ENCODE measurements at places on chromosomes 4 and X.

DNA sequence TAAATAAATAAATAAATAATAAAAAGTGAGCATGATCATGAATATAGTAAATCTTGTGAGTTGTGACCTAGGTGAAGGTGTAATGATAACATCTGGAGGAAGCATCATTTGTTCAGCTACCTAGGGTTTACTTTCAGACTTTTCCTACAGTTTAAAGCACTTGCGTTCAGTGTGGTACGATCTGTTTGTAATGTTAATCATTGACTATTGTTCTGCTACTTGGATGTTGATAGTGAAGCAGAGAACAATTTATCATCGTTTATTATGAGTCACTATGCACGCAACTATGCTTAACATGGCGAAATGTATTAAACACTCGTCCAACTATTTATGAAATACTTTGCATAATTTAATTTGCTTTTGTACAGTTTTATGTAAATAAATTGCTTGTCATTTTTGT, 426.2 kb downstream of the PCDH7 start:
- DNase-seq, result no peak

- DNase-seq, result no peak
Measured at GRCh38 chr4:167614866-167615265, 380.6 kb upstream of the SPOCK3 start.

DNA sequence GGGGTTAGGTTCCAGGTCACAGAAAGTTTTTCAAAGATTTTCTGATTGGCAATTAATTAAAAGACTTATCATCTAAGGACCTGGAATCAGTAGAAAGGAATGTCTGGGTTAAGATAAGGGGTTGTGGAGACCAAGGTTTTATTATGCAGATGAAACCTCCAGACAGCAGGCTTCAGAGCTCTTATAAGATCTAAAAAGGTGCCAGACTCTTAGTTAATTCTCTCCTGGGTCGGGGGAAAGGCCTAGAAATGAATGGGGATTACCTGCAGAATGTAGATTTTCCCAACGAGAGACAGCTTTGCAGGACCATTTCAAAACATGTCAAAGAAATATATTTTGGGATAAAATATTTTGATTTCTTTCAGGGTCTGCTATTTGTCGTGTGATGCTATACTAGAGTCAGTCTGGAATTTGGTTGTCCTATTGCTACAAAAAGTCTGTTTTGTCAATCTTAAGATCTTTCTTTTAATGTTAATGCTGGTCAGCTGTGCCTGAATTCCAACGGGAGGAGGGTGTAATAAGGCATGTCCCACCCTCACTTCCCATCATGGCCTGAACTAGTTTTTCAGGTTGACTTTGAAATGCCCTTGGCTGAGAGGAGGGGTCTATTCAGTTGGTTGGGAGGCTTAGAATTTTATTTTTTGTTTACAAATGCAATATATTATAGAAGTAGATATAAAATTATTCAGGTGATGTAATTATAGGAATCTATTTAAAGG, 15.8 kb downstream of the EGF start:
- DNase-seq, result no peak

GRCh38 chrX:20265221-20265725, 1.4 kb downstream of the RPS6KA3 start:
- no peak for DNase-seq

DNA sequence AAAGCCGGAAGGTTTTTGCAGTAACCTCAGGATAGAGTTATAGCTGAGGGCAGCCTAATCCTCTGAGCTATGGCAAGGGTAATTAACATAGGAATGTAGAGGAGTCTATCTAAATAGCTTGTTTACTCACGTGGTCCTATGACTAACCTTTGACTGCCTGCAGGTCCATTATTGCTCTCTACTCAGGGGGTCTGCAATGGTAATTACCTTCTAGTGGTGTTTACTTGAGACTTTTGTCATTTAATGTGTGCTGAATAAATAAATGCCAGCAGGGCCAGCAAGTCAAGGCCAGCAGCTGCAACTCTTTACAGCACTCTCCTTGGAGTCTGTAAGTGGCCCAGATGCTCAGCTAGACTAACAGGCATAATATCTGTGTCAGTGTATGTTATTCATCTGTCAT, 212.7 kb upstream of the FMR1 start:
- DNase-seq, result no peak

DNA sequence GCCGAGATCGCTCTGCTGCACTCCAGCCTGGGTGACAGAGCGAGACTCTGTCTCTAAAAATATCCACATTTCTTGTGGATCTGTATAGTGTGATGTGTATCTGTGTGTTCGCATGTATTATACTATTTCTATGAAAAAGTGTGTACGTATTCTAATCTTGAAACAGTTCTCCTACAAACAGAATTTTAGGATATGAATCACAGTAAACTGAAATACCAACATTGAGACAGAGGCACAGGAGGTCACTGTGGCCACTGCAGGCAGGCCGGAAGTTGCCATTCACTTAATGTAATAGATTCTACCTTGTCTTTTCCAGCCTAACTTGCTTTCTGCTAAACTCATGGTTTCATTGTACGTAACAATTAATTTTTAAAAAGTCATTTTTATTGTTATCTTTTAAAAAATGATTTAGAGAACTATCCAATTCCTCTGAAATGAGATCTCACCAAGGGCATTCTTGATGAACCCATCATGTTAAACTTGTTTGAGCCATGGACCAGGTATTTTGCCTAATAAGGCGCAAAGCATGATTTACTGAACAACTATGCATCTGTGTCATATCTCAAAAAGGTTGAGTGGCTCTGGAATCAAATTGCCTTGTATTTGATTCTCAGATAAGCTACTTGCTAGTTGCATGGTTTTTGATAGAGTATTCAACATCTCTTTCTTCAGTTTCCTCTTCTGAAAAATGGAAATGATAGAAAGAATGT, 154.9 kb upstream of the GYPA start:
- DNase-seq, result no peak

GRCh38 chr4:142040043-142040442, 403.7 kb downstream of the IL15 start:
- DNase-seq, result no peak
